ENCODE measurements at places on chromosomes 5 and 9.
A peak's percentile ranks its signal among the peaks of the same experiment; 100 is the strongest.

DNA sequence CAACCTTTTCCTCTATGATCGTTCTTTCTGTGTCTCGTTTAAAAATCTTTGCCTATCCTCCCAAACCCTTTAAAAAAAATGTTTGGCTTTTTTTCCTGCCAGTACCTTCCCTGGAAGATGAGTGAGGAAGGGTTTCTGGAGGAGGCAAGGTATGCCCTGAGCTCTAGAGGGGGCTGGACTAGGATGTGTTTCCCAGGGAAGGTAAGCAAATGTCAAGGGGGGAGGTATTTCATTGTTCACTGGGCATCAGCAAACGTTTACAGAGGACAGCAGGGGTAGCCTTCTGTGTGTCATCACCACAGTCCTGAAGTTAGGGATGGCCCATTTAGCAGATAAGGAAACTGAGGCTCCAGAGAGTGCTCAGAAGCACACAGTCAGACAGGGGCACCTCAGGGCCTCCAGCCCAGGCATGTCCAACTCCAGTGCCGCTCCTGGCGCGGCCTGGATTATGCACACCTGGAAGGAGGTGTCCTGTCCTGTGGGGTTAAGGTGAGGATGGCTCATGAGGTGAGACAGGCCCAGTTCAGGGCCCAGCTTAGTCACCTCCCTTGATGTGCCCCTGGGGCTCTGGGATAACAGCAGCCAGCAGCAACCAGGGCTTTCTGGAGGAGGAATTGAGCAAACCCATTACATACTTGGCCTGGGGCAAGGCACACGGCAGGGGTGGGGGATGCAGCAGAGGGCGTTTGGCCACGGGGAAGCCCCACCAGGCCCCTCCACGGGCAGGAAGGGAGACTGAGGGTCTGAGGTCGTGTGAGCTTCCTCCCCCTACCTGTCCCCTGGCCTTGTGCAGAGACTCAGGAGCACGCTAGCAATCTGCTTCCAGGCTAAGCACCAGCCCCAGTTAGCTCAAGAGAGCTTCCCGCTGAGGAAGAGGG is 100.3 kb upstream of the LMX1B start:
- no peak for DNase-seq

GRCh38 chr5:178590141-178590923 is at the start of gene COL23A1:
Gene COL23A1 (minus strand): TSS chr5:178590393.
- DNase-seq: peak; percentile 55

DNA sequence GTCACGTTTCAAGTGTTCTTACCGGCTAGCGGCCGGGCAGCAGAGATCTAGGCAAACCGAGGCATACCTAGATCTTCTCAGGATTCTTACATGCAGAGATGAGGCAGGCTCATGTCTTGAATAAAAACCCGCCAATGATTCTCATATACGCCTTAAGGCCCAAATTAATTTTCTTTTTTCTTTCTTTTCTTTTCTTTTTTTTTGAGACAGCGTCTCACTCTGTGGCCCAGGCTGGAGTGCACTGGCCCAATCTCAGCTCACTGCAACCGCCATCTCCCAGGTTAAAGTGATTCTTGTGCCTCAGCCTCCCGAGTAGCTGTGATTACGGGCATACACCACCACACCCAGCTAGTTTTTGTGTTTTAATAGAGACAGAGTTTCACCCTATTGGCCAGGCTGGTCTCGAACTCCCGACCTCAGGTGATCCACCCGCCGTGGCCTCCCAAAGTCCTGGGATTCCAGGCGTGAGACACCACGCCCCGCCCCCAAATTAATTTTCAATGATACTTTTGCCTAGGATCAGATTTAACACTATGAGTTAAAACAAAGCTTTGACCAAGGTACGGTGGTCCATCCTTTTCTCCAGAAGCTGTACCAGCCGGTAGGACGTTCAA is 1.5 kb downstream of the C9orf40 start:
- peak; percentile 27 for DNase-seq

GRCh38 chr5:151703227-151703626 is 16.5 kb upstream of the SPARC start:
- no peak for DNase-seq

GRCh38 chr5:124909734-124910133 is 163.3 kb upstream of the ZNF608 start:
- DNase-seq: no peak

DNA sequence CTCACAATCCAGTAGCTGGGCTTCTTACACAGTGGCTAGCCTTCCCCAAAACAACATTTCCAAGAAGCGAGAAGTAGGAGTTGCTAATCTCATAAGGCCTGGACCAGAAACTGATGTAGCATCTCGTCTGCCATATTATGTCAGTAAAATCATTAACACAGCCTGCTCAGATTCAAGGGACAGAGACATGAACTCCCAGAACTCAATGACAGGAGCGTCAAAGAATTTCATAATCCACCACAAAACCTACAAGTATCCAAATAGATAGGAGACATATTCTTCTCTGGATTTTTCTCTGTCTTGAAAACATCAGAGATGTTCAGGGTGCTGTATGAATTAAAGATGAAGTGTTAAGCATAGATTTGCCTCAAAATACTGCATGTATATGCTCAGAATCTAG is 457.6 kb upstream of the ACTBL2 start:
- no peak for DNase-seq

GRCh38 chr9:27600256-27600655 is 27.0 kb upstream of the C9orf72 start:
- no peak for DNase-seq

- DNase-seq: no peak
Observed at GRCh38 chr5:125484742-125485641, 738.6 kb upstream of the ZNF608 start.

DNA sequence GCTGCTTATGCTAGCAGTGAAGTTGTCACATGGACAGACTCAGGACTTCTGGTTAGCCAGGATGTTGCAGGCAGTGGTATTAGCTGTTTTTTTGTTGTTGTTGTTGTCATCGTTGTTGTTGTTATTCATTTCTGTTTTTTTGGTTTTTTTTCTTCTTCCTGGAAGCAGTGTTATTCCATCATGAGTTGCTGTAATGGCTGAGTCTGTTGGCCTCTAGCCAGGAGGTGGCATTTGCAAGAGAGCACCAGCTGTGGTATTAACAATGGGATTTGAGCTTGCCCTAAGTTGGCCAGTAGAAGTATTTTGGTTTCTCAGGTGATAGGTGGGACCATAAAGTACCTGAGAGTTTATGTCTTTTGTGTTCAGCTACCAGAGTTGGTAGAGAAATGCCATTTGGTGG is 561.1 kb downstream of the KCTD16 start:
- no peak for DNase-seq

GRCh38 chr5:123717139-123717538 is 205.2 kb downstream of the CSNK1G3 start:
- no peak for DNase-seq

- DNase-seq: no peak
Observed at GRCh38 chr9:82332018-82332773, 343.6 kb downstream of the SPATA31D1 start.

DNA sequence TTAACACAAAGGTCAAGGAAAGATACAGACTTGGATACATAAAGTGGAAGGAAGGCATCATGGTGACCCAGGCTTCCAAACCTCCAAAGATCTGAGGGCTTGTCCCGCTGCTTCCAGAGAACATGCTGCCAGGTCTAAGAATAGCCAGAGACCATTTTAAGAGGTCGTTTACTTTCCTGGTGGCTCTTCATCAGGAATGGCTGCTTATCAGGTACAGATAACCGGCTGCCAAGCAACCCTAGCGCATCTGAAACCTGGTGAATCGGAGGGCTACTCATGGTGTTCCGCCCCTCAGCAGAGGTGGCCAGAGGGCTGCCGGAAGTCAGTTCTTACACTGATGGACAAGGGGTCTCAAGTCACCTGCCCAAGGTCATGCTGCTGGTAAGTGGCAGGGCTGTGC is 251.3 kb upstream of the DAP start:
- DNase-seq: no peak

GRCh38 chr5:135356522-135357318 is 42.3 kb downstream of the MACROH2A1 start:
- DNase-seq: no peak

DNA sequence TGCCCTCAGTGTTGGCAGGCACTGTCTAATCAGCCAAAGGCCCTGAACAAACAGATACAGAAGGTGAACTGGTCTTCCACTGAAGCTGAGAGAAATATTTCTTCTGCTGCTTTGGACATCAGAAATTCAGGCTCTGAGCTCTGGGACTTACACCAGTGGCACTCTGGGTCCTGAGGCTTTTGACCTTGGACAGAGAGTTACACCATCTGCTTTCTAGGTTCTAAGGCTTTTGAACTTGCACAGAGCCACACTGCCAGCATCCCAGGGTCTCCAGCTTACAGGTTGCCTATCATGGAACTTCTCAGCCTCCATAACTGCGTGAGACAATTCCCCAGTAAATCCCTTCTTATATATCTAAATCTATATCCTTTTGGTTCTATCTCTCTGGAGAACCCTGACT is 326.7 kb downstream of the MLLT3 start:
- DNase-seq: no peak

DNA sequence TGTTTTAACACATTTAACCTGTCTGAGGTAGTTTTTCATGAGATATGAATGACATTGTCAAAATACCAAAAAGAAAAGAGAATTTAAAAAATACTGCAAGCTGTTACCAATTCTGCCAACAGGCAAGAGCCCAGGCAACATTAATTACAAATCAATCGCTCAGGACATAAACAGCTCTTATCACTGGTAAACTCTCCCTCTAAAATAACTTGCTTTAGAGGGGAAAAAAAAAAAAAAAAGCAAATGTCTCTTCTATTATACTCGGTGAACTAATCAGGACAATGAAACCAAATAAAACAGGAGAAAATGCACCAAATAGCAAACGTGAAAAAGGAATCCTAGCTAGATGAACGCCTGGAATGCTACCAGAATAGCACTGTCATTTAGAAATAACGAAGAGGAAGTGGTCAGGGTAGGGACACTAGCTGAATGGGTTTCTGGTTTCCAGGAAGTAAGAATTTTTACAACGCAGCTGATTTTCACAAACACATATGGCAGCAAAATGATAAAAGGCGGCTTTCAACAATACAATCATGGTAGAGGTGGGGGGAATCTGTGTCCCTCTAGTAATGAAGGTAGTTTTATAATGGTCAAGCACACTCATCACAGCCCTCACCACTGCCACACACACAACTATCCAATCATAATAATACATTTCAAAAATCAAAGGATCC is 94.9 kb downstream of the DENND1A start:
- no peak for DNase-seq

- no peak for DNase-seq
Observed at GRCh38 chr9:112711050-112711689, 6.7 kb downstream of the INIP start.

- DNase-seq: no peak
Observed at GRCh38 chr5:73883646-73884045, 257.6 kb downstream of the ARHGEF28 start.

GRCh38 chr5:129382921-129383672 is 77.0 kb upstream of the ADAMTS19 start:
- no peak for DNase-seq

DNA sequence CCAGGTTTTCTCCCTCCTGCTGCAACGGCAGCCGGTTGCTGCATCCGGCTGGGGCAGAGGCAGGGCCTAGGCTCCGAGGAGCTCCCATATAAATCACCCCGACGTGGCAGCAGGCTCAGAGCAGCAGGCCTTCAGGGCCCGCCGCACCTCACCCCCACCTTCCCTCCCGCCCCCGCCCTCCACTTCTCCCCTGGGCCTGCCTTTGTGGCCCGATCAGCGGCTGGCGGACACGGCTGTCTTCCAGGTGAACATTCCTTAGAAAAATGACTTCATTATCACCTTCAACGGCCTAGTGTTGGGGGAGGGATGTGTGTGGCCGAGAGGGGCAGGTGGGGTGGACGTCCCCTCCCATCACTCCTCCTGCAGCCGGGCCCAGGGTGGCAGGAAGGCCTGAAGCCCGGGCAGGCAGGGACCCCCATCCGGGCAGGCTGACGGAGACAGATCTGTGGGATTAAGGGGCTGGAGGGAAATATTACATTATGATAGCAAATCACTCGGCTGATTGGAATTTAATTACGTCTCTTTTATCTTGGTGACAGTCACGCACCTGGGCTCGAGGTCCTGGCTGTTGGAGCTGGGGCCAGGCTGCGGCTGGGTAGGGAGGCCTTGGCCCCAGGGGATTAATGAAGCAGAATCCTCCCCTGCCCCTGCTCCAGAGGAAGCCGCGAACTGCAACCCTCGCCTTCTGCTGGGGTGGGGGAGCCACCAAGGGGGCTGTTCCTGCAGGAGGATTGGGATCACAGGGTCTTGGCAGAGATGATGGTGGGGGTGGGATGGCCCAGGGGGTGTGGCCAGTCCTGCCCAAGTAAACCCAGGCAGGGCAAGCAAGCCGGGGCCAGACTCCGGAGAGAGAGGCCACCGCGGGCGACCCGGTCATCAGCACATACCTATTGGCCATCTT is 38.4 kb upstream of the RXRA start:
- no peak for DNase-seq

- DNase-seq: no peak
Observed at GRCh38 chr5:55316289-55316688, 8.5 kb downstream of the MTREX start.

GRCh38 chr5:23742701-23743100 is 235.3 kb downstream of the PRDM9 start:
- DNase-seq: no peak

GRCh38 chr5:177452688-177453638 is 6.3 kb downstream of the PRR7 start:
- no peak for DNase-seq

DNA sequence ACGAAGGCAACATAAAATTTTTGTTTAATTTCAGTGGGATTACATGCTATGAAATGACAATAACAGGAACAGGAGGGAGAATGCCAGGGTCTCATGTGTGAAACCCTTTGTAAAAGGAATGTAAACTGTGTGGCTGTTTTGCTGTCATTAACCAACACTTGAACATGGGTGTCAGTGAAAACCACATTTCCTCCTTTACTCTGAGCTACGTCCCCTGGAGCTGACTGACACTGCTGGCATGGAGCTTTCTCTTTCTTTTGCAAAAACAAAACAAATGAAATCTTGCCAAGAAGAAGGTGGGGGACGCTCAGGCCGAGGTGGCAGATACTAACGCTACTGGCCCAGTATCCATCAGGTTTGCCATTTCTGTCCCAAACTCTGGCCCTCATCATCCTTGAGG is 121.4 kb downstream of the DMRT2 start:
- DNase-seq: no peak

GRCh38 chr9:81303658-81304057 is 385.7 kb downstream of the TLE1 start:
- DNase-seq: no peak
